NCI-H1105 (cell line): ENCODE measurements at places on chromosomes 4 and X.

- no peak for DNase-seq
Measured at GRCh38 chr4:26531491-26532116, 41.3 kb upstream of the CCKAR start.

DNA sequence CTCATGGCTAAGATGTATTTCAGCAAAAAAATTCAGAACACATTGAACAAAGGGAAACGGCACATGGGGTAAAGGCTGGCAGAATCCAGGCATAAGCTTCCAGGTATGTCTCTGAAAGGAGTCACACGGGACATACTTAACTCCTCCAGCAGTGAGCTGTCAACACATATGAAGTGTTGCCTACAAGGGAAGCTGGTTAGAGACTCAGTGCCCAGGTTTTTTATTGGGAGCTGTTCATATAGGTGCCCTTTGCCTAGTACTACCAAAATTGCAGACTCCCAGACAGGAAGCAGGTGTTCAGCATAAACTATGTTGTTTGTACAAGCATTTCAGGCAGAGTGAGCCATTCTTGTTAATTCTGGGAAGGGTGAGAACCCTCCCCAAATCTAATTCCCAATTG lies 77.4 kb upstream of the PUDP start:
- DNase-seq = no peak

DNA sequence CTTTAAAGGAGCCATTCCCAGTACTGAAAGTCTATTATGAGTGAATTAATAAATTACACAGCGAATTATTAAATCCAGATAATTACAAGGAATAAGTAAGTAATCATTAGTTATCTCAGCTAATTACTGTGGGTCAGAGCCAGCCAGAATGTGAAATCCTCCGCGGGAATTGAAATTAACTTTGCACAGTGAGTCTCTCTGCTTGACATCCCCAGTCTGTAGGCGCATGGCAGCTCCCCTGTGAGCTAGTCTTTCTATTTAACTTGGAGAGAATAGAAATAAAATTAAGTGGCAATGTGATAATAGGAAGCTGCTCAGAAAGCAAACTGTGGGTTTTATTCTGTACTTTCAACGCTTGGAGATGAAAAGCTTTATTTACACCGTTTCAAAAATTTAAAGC lies 7.2 kb downstream of the POU4F2 start:
- DNase-seq = no peak

- peak; percentile 48 for DNase-seq
Measured at GRCh38 chrX:129540068-129540653, at the start of gene OCRL. Gene OCRL, plus strand, starts transcription at chrX:129540259. Its CDS starts 181 bp downstream, at chrX:129540440.

DNA sequence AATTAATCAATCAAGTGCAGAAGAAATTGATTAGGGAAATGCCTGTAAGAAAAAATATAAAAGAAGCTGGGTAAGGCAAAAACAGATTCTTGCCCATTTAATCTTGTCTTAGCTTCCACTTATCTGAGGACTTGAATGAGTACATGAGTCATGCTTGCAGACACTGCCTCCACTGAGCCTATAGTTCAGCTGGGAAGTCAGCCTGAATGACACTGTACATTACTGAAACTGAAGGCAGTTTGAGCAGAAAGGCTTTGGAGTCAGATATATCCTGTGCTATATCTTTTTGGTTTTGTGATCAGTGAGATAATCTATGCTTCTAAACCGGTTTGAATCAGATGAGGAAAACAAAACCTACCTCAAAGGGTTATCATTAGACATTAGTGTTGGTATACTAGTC lies 61.3 kb downstream of the NUDT11 start:
- DNase-seq = no peak

DNA sequence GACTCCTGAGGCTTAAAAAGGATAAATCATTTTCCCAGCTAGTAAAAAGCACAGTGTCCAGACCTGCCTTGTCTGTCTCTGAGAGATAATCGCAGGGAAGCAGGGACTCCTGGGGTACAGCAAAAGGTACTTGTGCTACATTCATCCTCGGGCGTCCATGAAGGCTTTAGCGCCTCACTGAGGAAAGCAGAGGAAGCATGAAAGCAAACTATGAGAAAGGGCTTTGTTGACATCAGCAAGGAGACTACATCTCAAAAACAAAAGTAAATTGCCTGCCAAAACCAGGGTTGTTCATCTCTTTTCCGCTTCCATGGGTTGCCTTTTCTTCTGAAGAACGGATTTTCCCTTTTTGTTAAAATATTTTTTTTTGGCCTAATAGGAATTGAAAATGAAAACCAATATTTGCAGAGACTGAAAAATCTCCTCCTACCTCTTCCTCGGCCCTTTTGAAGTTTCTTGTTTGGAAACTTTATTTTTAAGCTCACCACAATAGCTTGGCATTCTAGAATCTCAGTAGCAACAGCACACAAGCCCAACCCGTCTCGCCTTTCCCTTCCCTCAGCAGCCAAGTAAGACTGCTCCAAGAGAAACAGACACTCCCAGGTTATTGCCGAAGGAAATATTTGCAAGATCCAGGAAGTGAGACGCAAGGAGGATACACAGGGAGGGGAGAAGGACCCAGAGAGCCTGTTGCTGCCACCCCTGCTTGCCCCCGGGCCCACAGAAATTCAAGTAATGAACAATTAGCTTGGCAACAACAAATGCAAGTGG lies 148.3 kb upstream of the DGKK start:
- no peak for DNase-seq

DNA sequence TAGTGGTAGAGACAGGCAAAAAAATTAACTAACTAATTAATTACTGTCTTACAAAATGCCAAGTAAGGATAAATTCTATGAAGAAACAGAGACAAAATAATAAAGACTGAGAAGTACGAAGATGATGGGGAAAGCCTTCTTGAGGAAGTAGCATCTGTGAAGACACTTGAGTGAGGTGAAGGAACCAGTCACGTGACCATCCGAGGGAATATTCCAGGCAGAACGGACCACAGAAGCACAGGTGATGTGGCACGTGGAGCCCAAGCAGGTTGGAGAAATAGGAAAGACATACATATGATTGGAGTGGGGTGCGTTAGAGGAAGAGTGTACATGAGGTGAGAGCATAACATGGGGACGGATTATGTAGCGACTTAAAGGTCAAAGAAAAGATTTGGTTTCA lies 30.5 kb upstream of the SPP1 start:
- DNase-seq = no peak

GRCh38 chr4:55613621-55614020 lies 21.6 kb upstream of the PDCL2 start:
- no peak for DNase-seq

GRCh38 chrX:120514236-120514635 lies 45.1 kb upstream of the LAMP2 start:
- no peak for DNase-seq

GRCh38 chrX:6163721-6164120 lies 64.9 kb downstream of the NLGN4X start:
- no peak for DNase-seq

DNA sequence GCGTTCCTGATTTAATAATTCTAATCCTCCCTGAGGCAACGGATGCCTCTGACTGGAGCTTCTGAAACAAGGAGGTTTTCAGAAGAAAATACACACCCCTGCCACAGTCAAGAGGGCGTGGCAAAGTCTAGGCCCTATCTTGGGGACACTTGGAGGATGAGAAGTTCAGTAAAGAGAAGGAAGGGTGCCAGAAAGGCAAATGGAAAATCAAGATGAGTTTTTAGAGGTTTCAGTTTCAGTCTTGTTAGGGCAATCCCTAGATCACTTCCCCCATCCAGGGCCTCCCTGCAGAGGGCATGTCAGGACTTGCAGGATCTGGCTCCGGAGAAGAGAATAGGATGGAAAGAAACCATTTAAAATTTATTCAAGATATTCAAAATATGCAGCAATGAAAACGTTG lies 28.5 kb upstream of the FGF2 start:
- DNase-seq = peak; percentile 35

DNA sequence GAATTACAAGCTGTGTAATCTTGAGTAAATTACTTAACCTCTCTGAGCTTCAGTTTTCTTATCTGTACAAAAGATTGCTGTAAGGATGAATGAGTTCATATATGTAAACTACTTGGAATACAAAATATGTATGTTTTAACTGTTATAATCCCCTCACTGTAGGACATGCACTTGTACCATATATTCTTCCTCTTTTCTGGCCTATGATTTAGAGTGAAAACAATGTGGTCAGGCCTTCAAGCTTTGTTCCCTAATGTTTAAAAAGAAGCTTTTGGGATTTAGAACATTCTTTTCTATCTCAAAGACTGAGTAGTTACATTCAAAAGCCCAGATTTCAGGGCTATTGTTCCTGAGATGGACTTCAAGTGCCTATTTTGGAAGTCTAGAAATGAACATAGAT lies 26.7 kb upstream of the GPRIN3 start:
- DNase-seq = no peak

GRCh38 chr4:80803337-80803736 lies 227.2 kb upstream of the BMP3 start:
- no peak for DNase-seq

DNA sequence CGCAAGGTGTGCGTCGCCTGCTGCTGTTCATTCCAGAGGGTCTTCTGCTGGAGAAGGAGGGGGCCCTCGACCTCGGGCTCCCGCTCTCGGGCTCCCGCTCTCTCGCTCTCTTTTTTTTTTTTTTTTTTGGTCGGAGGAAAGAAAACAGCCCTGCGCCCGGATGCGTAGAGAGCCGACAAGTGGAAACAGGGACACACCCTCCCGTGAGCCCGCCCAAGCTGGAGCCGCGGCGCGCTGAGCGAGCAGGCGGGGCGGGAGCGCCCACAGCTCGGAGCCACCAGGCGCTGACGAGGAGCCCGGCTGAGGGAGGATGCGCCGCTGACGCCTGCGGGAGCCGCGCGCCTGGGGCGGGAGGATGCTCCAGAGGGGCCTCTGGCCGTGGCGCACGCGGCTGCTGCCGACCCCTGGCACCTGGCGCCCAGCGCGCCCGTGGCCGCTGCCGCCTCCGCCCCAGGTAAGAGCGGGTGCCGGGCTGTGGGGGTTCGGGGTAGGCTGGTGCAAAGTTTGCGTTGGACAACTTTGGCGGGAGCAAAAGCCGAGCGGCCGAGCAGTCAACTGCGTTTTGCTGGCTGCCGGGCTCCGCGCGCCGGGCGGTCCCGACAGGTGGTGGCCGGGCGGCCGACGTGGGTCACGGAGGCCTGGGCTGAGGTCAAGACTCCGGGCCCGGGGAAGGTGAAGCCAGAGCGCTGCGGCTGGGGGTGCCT lies at the start of gene MCUB:
MCUB (plus strand) TSS at position 264 of the 704 bp plus-strand sequence; CDS start at position 356, 92 bp downstream.
- peak; percentile 78 for DNase-seq

- no peak for DNase-seq
Measured at GRCh38 chr4:15912236-15912635, 26.3 kb downstream of the FGFBP1 start.

DNA sequence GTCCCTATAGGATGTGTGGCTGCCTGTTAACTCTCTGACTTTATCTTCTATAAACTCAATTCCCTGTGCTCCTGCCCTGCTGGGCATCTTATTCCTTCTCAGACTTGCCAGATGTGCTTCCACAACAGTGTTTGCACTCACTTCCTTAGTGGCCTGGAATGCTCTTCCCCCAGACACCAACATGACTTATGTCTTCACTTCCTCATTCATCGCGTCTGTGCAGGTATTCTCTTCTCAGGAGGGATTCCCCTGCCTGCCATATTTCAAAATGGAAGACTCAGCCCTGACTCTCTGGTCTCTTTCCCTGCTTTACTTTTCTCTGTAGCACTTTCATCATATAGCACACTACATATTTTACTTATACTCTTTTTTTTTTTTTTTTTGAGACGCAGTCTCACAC lies 344.0 kb downstream of the CENPC start:
- DNase-seq = no peak

DNA sequence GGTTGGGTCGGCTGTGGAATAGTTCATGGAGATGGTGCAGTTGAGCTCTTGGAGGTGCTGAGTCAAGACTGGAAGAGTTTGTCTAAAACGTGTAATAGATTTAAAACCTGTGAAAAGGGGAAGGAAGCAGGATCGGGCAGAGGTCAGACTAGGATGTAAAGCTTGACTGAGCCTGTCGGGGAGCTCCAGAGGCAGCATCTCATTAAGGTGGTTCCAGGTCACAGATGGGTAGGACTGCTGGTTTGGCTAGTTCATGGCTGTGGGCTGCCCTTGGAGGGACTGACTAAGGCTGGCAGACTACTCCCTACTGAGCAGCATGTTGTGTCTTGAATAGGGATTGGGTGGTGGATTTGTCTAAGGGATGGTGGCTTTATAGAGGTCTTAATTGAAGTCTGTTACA lies 28.4 kb upstream of the WDR1 start:
- DNase-seq = no peak

DNA sequence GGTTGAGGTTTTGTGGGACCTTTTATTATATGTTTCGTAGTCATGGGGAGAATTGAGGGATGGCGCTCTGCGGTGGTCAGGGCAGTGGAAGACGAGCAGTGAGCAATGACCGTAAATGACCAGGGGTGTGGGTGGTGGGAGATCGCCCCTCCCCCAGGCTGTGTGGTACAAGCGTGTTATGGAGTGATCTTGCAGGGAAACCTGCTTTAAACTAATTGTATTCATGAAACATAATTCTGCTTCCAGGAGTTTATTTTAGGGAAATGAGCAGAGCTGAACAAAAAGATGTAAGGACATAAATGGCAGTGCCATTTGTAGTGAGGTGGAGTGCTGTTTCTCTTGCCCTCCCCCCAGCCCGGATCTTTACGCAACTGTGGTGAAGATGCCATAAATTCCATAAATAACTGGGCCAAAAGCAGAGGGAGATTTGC lies 20.2 kb downstream of the GYG2 start:
- no peak for DNase-seq

GRCh38 chr4:88802138-88802537 lies 104.5 kb upstream of the NAP1L5 start:
- no peak for DNase-seq

GRCh38 chr4:152719801-152720556 lies 40.2 kb upstream of the TMEM154 start:
- no peak for DNase-seq

DNA sequence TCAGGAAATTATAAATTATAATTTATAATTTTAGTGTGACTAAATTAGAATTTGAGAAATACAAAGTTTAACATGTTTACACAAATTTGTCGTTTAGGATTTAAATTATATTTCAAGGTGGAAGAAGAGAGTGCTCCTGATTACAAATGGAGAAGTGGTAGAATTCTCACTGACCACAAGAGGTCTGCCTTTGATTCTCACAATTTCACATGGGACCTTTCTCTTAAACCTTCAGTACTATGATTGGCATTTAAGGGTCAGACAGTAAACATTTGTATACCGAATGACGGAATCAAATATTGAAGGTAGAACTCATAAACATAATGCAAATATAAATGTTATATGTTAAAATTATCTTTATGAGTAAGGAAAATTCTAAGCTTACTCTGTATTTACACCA lies 171.7 kb downstream of the SLIT2 start:
- no peak for DNase-seq

DNA sequence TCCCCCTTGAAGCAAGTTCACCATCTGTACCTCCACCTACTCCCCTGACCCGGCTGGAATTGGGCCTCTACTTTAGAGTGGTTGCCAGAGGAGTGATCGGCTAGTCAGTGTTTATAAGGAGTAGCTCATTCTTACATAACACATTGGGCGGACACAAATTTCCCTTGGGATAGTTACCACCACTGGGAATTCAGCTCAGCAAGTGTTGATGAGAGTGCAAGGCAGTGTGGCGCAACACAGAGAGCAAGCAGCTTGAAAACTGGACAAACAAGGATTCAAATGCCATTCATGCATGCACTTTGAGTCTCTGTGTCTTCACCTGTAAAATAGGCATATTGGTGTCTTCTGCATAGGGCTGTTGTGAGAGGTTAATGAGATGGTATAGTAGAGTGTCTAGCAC lies 92.7 kb downstream of the STK32B start:
- no peak for DNase-seq

GRCh38 chr4:137664416-137664815 lies 132.1 kb upstream of the PCDH18 start:
- DNase-seq = no peak

GRCh38 chr4:69951602-69952001 lies 13.9 kb downstream of the CSN2 start:
- DNase-seq = no peak

- no peak for DNase-seq
Measured at GRCh38 chr4:89492581-89493071, 185.0 kb upstream of the GPRIN3 start.
